ENCODE measurements at places on chromosomes 3 and 15.
A peak's percentile ranks its signal among the peaks of the same experiment; 100 is the strongest.

- DNase-seq, result no peak
Observed at GRCh38 chr15:91556926-91557325, 296.6 kb upstream of the SLCO3A1 start.

GRCh38 chr3:105422645-105423044 lies 55.9 kb downstream of the ALCAM start:
- no peak for DNase-seq

GRCh38 chr3:123621186-123621849 lies 36.5 kb upstream of the HACD2 start:
- no peak for DNase-seq

DNA sequence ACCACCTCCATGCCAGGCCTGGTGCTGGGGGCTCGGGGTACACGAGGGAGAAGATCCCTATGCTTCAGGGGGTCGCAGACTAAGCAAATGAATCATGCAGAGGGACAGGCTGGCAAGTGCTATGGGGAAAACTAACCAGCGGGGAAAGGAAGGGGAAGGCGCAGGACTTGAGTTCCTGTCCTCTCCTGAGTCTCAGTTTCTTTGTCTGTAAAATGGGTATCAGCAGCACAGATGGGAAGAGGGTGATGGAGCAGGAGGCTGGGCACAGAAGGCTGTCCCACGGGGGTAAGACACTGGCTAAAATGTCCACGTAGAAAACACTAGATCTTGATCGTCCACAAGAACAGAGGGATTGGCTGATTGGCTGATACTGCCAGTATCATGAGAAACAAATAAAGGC lies 39.8 kb downstream of the RGMA start:
- DNase-seq, result no peak

DNA sequence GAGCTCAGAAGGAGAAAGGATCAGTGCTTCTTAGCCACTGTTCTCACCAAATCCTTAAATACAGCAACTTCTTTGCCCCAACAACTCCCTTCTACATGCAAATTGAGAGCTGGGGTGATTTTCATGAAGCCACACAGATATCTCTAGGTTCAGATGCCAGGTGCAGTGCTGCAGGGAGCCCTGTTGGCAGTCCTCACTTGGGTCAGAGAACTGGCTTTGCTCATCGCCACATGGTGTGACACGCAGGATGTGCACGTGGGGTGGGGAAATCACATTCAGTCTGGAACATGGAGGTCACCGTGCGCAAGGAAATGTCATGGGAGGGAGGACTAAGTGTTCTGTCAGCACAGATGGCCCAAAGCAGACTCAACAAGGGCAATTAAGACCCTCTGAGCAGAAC lies 103.8 kb downstream of the WDR76 start:
- DNase-seq, result no peak

GRCh38 chr3:17799312-17799711 lies 56.9 kb upstream of the TBC1D5 start:
- DNase-seq, result no peak

GRCh38 chr3:74507691-74508090 lies 106.8 kb downstream of the CNTN3 start:
- DNase-seq, result no peak

DNA sequence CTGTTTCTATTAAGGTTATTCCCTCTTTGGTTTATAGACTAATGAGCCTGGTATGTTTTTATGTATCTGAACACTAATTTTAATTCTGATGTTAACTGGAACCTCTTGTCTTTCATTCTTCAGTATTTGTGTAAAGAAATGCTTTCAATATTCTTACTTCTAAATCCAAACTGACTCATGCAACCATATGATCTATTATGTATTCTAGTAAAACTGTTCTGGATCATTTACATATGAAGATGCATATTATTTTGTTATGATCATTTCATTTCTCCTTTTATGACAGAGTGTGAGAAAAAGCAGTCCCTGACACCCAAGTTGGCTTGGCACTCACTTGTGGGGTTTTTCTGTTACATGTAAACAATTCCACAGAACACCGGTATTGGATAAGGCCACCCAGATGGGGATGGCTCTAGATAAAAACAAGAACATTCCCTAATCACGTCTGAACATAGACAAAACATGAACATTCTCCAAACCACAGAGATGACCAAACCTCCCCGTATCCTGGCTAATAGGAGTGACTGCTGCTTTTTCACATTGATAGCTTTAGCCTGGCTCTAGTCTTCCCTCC lies 72.2 kb upstream of the EPHB3 start:
- no peak for DNase-seq

GRCh38 chr15:49898097-49898496 lies 220.9 kb downstream of the ATP8B4 start:
- no peak for DNase-seq

DNA sequence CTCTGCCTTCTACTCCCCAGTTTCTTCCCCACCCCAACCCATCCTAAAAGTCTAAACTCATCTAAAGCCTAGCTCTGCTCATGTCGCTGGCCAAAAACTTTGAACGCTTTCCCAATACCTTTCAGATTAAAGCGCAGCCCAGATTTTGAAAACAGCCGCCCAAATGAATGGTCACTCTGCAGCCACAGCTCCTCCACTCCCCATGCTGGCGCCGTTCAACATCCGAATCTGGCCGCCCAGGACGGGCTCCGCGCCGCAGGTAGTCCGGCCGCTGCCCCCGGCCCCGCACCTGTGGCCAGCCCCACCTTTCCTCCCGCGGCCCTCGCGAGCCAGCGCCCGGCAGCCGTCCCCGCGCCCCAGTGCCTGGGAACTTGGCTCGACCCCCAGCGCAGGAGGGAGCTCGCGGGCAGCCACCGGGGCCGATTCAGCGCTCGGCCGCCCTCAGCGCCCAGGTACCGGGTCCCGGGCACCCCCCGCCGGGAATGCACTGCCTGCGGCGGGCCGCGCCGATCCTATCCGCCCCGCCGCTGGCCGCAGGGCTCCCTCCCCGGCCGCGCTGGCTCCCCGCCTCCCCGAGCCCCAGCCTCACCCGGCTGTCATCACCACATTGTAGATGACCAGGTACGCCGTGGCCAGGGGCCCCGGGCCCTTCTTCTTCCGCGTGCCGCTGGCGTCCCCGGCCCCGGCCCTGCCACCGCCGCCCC lies 417 bp downstream of the HACD2 start:
- DNase-seq, result no peak

DNA sequence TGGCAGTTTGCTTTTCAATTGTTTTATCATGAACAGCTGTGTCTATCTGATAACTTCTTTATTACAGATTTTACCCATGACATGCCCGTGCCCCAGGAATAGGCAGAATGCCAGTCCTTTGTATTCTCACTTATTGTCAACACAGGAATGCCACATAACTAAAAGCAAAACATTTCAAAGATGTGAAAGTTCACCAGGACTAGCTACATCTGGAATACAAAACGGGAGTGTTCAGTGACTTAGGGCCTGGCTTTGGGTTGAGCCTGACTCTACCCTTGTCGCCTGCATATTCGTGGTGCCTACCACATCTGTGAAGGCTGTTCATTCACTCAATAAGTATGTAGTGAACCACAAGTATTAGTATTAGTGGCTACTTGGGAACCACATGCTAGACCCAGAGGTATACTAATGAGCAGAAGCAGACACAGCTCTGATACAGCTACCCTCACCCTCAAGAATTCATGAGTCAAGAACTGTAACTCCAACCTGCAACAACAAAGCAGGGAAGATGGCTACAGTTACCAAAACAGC lies 2.9 kb downstream of the TNFSF10 start:
- peak; percentile 42 for DNase-seq

GRCh38 chr3:168863561-168863960 lies 767.8 kb upstream of the GOLIM4 start:
- DNase-seq, result no peak

- no peak for DNase-seq
Observed at GRCh38 chr3:145286937-145287336, 874.0 kb downstream of the PLOD2 start.

DNA sequence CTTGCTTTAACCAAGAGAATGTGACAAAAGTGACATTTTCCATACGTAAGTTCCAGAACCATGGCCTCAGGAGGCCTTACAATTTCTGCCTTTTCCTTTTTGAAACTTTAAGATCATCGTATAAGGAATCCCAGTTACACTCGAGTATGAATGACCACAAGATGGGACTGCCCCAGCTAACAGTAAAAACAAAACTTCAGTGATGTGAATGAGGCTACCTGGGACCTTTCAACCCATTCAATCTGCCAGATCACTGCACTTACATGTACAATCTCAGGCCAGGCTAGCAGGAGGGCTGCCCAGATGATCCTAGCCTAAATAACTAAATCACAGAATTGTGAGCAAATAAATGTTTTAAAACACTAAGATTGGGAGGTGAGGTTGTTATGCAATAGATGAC lies 328.8 kb downstream of the CNTN6 start:
- DNase-seq, result no peak

DNA sequence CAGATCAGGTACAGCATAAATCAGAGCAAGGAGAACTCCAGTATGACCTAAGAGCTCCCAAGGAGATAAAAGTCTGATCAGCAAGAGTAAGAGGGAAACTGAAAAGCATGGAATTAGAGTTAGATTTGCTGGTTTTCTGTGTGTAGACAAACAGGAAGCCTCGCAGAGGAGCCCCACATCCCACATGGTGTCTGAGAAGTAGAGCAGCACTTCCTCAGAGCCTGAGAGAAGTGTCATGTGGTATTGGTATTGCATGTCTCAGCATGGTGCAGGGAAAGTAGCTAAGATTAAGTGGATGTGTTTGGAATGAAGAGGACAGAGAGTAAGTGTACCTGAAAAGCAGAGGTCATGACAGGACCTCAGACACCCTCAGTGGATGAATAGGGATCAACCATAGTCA lies 175.4 kb upstream of the GBE1 start:
- DNase-seq, result no peak

DNA sequence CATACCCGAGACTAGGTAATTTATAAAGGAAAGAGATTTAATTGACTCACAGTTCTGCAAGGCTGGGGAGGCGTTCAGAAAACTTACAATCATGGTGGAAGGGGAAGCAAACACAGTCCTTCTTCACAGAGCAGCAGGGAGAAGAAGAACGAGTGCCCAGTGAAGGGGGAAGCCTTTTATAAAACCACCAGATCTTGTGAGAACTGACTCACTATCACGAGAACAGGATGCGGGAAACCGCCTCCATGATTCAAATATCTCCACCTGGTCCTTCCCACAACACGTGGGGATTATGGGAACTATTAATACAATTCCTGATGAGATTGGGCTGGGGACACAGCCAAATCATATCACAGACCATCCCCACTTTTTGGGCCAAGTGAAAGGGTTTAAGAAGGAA lies 58.8 kb upstream of the CTXND1 start:
- DNase-seq, result no peak

- DNase-seq, result no peak
Observed at GRCh38 chr3:69058180-69058946, 6.2 kb upstream of the TMF1 start.

- DNase-seq, result no peak
Observed at GRCh38 chr15:62782071-62782841, 260.3 kb upstream of the TPM1 start.

Data from CD4-positive, alpha-beta T cell (primary cell).